ENCODE measurements at places on chromosomes 3 and 15.

DNA sequence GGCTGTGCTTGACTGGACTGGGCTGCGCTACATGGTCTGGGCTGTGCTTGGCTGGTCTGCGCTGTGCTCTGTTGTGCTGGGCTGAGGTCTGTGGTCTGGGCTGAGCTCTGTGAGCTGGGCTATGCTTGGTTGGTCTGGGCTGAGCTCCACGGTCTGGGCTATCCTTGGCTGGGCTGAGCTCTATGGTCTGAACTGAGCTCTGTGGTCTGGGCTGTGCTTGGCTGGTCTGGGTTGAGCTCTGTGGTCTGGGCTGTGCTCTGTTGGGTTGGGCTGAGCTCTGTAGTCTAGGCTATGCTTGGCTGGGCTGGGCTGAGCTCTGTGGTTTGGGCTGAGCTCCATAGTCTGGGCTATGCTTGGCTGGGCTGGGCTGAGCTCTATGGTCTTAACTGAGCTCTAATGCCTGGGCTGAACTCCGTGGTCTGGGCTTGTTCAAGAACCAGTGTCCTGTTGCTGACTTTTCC is 92.0 kb downstream of the PLXNA1 start:
- no peak for DNase-seq

DNA sequence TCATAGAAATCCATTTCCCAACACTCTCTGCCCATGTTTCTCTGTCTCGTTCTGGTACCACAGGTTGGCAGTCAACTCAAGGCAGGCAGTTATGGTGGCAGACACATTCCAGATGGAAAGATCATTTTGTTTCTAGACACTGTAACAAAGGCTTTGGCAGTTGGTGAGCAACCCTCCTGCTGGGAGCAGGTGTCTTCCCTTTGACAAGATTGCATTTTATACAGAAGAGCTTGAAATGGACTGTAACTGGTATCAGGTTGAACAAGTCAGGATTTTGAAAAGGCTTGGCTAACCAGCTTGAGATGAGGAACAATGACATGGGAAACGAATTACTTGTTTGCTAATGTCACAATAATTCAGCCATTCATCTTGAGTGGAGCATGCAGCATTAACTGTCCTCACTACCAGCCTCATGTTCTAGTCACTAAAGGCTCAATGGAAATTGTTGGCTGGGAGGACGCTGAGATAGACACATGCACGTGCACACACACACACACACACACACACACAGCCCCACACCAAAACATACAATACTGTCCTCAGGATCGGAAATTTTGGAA is 170.0 kb downstream of the SEMA6D start:
- DNase-seq: no peak

- DNase-seq: no peak
These were observed 84.6 kb downstream of the GREM1 start for GRCh38 chr15:32802286-32802936.

GRCh38 chr15:81302701-81303109 is 21.2 kb downstream of the STARD5 start:
- DNase-seq: no peak

GRCh38 chr15:40363611-40364010 is 5.6 kb downstream of the DISP2 start:
- DNase-seq: no peak

GRCh38 chr3:120608506-120608905 is 12.4 kb downstream of the NDUFB4 start:
- DNase-seq: no peak

GRCh38 chr3:168239287-168239686 is 143.6 kb upstream of the GOLIM4 start:
- DNase-seq: no peak

DNA sequence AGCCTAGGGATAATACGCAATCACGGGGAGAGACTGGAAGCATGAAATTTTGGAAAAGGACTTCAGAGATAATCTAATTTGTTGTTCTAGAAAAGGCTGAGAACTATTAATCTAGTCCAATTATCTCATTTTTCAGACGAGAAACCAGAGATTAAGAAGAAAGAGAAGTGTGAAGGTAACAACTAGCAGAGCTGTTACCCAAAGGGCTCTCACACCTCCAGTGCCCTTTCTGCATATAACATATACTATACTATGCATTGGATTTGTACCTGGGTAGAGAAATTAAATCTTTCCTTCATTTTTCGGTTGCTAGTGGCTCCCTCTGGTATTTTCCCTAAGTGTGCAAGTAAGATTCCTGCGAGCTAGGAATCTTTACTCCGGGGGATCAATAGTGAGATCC is 13.4 kb upstream of the TM4SF19 start:
- no peak for DNase-seq

- DNase-seq: no peak
These were observed 204.9 kb upstream of the PPP2R3A start for GRCh38 chr3:135760581-135760980.

- DNase-seq: no peak
These were observed 55.5 kb upstream of the ZBED2 start for GRCh38 chr3:111650378-111651275.

GRCh38 chr3:48997714-48998637 is 7.9 kb downstream of the P4HTM start:
- DNase-seq: peak; percentile 35

DNA sequence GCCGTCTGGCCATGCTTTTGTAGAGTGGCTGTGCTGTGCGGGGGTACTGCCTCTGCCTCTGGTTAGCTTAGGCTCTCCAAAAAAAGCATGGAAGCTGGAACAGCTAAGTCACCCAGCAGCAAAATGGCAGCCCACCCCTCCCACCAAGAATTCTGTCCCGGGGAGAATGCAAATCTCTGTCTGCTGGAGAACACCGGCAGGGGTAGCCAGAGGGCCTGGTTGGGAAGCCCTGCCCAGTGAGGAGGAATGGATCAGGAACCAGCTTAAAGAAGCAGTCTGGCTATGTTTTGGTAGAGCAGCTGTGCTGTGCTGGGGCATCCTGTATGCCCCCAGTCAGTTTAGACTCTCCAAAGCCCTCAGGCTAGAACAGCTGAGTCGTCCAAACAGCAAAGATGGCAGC is 56.2 kb upstream of the PTPRG start:
- no peak for DNase-seq

DNA sequence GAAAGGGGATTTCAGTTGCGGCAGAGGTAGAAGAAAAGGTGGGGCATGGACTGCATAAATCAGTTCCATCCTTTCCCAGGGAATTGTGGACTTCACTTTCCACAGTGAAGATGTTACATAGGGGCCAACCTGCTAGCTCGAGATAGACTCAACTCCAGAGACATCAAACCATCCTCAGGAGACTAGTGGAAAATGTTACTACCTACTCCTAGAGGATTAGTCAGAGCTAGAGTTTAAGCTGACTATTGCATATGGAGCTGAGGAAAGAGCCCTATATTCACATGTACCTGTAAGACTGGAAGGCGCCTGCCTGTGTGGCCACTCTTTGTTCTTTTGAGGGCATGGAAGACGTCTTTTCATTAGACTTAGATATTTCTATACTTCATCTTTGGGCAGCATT is 69.2 kb downstream of the KLHL25 start:
- DNase-seq: no peak

DNA sequence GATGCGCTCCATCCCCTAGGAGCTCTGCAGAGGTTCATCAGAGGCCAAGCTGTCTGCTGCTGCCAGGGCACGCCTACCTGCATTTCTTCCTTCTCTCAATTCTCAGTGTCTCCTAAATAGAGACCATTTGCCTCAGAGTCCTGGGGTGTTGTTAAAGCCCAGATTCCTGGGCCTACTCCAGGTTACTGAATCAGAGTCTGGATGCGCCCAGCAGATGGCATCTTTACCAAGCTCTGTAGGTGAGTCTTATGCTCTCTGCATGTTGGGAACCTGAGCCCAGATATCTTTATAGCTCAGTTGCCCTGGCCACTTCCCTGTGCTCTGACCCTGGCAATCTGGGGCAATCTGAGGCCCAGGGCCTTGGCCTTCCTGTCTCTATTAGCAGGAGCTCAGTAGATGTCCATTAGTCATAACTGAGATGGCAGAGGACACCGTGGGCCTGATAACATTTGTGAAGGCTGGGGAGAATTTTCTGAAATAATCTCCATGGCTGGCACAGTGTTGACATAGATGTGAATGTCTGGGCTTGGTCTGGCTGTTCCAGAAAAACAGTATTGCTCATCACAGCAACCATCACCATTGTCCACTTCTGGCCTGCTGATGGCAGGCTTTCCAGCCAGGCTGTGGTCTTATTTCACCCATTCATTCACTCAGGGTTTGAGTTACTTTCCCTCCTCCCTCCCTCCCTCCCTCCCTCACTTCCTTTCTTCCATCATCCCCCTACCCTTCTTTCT is 13.3 kb upstream of the RBP1 start:
- no peak for DNase-seq

Measured in globus pallidus (tissue), 1 donor.